ENCODE measurements at places on chromosomes 7 and 10. TPM values are rescaled to one million over a fixed set of nuclear protein-coding genes. Genes with fewer than 3 reads are reported as not detected.
A peak's percentile ranks its signal among the peaks of the same experiment; 100 is the strongest.

DNA sequence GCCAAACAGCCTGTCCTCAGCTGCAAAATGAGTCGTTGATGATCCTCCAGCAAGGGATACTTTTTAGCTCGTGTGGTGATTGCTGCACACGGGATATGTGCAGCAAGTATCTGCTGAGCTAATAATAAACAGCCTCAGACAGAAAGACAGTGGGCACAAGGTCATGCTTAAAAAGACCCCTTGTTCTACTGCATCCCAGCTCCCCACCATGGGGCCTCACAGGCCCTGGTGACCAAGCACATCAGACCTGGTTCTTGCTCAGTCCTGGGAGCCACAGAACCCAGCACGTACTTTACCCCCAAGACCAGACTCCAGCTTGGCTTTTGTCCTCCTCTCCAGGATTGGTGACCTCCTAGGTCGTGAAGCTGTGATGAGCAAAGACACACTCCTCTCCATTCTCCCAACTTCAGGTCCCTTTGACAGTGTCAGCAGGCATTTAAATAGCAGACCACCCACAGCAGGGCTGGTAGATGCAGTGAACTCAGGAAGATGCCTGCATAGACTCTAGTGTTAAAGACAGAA, 50.5 kb downstream of the EGFR start:
- no peak for DNase-seq

GRCh38 chr10:15213461-15213861, 45.0 kb upstream of the NMT2 start:
- DNase-seq, result peak; percentile 72

- DNase-seq, result no peak
These were observed 2.7 kb downstream of the GPR85 start for GRCh38 chr7:113083816-113084495.

DNA sequence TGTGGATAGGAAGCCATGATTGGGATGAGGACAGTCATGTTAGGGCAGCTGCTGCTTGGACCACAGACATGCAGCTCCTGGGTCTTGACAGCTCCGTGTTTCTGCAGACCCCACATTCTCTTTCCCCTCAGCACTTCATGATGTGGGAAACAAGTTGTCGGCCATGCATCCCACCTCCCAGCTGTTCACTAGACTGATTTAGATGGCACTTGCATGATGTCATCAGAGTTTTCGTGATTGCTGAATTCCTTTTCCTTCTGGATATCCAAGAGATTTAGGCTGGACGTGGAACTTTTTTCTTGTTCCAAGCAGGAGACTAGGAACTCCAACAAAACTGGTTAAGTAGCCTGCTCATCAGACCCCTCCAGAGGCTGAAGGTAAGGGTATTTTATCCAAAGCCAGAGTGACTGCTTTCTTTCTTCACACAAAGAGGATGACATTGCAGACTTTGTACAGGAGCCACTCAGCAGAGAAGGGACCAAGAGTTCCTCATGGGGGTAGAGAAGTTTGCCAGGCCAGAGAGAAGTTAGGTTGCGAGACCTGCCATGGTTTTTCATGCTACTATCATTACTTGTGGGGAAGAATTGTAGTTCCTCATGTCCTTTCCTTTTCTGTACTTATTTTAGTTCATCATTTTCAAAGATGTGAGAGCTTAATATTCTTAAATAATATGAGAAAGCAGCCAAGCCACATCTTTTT, 117.7 kb upstream of the GJD4 start:
- no peak for DNase-seq

- DNase-seq, result no peak
These were observed 90.4 kb downstream of the SVOPL start for GRCh38 chr7:138610671-138611170.

DNA sequence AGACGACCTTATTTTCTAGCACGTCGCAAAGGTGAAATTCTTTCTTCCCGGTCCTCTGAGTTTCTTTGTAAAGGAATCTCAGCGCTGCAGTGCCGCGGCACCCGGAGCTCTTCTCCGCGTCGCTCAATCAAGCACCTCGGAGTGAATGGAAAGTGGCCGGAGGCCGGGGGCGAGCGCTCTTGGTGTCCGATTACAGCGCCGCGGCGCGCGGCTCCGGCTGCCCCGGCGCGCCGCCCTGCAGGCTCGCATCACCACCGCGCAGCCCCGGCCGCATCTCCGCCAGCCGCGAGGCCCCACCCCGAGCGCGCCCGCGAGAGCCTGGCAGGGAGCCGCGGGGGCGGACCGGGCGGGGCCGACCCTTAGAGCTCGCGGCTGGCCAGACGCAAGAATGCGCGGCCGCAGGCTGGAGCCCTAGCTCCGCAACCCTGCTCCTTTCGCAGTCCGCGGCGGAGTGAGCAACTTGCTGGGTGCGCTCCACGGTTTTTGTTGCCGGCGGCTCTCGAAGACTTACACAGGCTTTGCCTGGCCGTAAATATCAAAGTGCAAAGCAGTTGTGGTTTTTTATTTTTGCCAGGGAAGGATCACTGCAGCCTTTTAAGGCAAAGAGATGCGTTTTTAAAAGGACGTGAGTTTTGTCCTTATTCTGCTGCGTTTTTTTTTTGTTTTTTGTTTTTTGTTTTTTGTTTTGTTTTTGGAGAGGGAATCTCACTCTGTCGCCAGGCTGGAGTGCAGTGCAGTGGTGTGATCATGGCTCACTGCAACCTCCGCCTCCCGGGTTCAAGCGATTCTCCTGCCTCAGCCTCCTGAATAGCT, at the start of gene SEMA3C:
TSS of gene SEMA3C (minus strand) at position 143 of the 813 bp plus-strand sequence. CDS start 2,270 bp downstream, outside the sequence.
- peak; percentile 91 for DNase-seq

GRCh38 chr10:132459301-132460003, 62.5 kb downstream of the PWWP2B start:
- no peak for DNase-seq

DNA sequence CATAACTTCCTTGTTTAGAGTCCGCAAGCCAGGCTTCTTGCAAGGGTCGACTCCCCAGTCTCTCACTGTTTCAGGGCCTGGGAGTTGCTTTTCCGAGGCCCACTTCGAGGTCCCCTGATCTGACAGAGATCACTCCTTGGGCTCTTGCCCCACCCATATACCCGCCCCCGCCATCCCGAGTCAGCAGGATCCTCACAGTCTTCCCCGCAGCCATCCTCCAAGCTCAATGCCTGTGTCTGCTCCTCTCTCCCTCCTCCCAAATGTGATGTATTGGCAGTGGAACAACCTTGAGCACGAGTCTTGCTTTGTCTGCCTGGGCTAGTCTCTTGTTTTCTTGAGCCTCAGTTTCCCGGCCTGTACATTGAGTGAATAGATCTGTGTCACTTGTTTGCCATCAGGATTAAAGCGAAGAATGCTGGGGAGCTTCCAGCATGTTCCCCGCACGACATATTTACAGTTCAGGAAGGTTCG, 2.4 kb upstream of the HMX2 start:
- DNase-seq, result no peak

- no peak for DNase-seq
These were observed 21.4 kb upstream of the ABCB5 start for GRCh38 chr7:20594023-20594422.

DNA sequence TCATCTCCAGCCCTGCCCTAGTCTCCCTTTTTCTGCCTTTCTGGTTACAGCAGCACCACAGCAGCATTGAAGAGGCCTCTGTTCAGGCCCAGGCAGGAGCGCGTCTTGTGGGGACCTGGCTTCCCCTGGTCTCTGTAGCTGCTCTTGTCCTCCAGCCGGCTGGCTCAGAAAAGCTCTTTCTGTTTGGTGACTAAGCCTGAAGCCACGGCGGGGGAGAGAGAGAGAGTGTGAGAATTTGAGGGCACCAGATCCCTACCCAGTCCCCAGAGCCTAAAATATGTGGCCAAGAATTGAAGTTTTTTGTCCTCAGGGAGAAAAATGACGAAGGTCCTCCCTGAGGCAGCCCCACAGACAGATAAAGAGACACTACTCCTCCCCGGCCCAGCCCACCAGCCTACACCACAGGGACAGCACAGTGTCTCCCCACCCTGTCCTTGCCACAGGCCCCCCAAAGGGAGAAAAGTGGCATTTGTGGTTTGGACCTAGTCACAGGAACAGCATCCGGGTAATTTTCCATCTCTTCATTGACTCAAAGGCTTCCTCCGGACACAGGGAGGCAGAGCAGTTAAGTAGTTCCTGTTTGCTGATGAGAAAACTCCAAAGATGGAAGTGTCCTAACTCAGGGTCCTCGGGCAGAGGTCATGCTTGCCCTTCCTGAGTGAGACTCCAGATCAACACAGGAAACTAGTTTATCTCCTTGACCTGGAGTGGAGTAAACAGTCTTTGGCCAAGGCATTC, 13.3 kb upstream of the FAM180A start:
- DNase-seq, result no peak

DNA sequence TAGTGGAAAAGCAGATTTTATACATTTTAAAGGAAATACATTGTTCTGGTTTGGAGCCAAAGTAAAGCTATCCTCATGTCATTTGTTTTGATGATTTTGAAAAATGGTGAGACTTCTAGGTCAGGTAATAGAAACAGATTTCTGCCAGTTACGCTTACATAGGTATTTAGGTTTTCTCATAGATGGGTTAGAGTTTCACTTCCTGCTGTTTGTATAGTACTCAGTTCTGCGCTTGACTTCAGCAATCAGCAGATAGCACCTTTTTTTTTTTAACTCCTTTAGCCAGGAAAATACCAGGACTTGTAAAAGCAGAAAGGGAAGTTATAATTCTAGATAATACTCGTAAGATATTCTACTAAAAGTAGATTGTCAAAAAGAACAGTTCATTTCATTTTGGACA, 209.8 kb upstream of the POM121L12 start:
- no peak for DNase-seq

DNA sequence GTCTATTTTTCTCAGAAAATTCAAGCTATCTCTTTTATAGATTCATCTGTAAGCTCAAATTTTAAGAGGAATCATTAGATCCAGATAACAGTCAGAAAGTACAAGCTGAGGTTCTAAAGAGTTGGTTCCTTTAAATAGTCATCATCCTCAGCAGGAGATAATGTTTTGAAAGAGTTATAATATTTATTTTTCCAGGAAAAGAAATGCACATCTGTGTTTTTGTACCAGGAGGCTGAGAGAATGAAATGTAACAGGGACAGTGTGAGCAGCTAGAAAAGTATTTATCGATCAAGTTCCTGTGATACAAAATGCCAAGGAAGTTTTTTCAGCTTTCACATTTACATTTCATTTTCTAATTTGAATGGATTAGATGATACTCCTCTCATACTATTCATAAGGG, 120.2 kb upstream of the LRRTM3 start:
- no peak for DNase-seq

- peak; percentile 55 for DNase-seq
These were observed 108.5 kb upstream of the ANLN start for GRCh38 chr7:36280840-36281812.

GRCh38 chr10:46523962-46524471, 32.4 kb downstream of the GPRIN2 start:
- peak; percentile 15 for DNase-seq

DNA sequence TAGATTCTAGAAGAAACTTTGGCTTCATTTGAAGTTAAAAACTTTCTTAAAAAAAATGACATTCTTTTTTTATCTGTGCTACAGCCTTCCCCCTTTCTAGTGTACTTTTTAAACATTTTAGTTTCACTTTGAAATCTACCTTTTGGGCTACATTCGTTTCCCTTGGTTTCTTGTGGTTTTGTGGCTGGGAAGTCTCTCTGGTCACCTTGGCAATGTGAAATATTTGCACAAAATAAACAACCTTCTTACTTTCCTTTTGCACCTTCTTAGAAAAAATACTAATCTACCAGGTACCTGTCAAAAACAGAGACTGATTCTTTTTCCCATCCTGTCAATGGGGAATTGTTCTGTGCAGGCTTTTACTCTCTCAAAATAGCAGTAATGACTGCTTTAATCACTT, 350.2 kb downstream of the GATA3 start:
- no peak for DNase-seq

GRCh38 chr10:1633783-1634182, 103.5 kb downstream of the ADARB2 start:
- DNase-seq, result no peak

DNA sequence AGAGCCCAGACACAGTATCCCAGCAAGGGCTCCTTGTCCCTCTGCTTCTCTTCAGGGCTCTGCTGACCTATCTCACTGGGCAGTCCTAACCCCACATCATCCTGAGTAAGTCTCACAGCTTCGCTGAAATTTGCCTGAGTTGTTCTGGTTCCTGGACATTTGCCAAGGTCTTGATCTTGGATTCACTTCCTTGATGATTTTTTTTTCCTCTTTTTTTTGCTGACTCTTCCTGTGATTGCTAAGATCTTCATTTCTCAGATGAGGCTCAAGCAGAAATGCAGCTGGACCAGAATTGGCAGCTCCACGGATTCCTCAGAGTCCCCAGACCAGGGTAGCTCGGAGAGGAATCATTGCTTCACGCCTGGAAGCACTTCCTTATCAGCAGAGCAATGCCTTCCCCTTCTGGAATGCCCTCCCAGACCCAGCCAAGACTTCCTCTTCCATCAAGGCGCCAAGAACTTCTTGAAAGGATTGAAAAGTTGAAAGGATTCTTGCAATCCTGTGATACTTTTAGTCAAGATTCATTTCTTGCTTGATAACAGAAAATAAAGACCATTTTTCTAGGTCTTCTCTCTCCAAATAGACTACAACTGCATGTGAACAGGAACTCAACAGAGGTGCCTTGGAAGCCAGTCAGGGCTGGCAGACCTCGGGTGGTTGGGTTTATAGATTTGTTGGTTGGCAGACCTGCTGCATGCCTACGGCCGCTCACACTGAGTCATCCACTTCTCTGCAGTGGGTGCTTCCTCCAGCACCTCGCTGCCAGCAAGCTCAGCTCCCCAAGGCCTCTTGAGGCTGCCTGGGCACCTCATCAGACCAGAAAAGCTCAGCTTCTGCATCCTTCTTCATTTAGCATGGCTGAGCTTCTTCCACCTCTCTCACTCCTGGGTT, 8.8 kb upstream of the AFAP1L2 start:
- DNase-seq, result no peak

DNA sequence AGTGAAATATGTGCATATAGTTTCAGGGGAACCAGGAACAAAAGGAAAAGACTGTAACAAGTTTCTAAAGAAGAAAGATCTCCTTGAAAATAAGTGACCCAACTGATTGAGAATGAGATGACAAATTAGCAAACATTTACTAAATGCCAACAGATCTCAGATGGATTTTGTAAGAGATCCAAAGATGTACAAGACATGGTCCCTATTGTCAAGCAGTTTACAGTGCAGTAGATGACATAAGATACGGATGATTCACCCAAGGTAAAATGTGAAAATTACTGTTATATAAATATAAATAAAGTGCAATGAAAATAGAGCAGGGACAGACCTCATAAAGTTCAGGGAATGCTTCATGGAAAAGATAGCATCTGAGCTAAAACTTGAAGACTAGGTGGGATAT, 121.5 kb upstream of the FZD1 start:
- no peak for DNase-seq

- DNase-seq, result no peak
These were observed 110.4 kb downstream of the SFMBT2 start for GRCh38 chr10:7300384-7300971.

- DNase-seq, result no peak
These were observed 39.8 kb downstream of the PIP4K2A start for GRCh38 chr10:22674573-22674930.

The NAT16 gene
- total RNA-seq, result 2.4 TPM

The CAMK2B gene
- total RNA-seq, result 55.1 TPM

The MYH16 gene
- total RNA-seq, result not detected

The MSANTD7 gene
- 13.7 TPM for total RNA-seq

The PON2 gene
- total RNA-seq, result 55.7 TPM

The ACHE gene
- 30.0 TPM for total RNA-seq

The KDM7A gene
- 25.4 TPM for total RNA-seq

The IFIT1B gene
- not detected for total RNA-seq

The IDI2 gene
- not detected for total RNA-seq

The TMEM243 gene
- 4.3 TPM for total RNA-seq
